ENCODE measurements at places on chromosomes 7 and 10.

- no peak for DNase-seq
Observed at GRCh38 chr10:61359452-61359851, 93.7 kb downstream of the TMEM26 start.

- DNase-seq, result no peak
Observed at GRCh38 chr10:1068380-1069361, 12.5 kb downstream of the WDR37 start.

- DNase-seq, result no peak
Observed at GRCh38 chr10:96991313-96991841, 159.3 kb downstream of the LCOR start.

GRCh38 chr10:72073708-72074573 lies 14.4 kb downstream of the SPOCK2 start:
- no peak for DNase-seq

- DNase-seq, result no peak
Observed at GRCh38 chr10:51250278-51250920, 176.1 kb downstream of the PRKG1 start.

GRCh38 chr10:75209086-75209920 lies 1.3 kb upstream of the VDAC2 start:
- no peak for DNase-seq

- no peak for DNase-seq
Observed at GRCh38 chr10:73344269-73344668, 14.4 kb downstream of the CFAP70 start.

GRCh38 chr10:22268503-22268902 lies 47.7 kb upstream of the COMMD3 start:
- no peak for DNase-seq

- DNase-seq, result no peak
Observed at GRCh38 chr7:1883031-1883761, 213.1 kb downstream of the ELFN1 start.

- DNase-seq, result no peak
Observed at GRCh38 chr10:123567984-123568739, 98.0 kb upstream of the GPR26 start.

DNA sequence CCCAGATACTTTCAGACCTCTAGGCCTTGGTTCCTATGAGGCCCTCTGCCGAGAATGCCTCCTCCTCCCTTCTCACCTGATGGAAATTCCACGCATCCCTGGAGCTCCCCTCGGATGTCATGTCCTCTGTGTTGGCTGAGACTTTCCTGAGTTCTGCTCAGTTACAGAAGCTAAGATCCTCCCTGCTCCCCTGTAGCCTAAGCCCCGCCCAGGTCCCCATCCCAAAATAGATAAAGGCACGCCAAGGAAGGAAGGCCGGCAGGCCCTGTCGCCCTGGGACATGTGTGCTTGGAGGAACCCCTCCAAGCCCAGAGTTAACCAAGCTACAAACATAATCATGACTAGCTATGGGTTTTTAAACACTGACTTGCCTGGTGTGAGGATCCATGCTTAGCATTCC lies 123.5 kb downstream of the SORBS1 start:
- DNase-seq, result peak; percentile 72

GRCh38 chr7:157337316-157338149 lies 729 bp downstream of the DNAJB6 start:
- peak; percentile 74 for DNase-seq

DNA sequence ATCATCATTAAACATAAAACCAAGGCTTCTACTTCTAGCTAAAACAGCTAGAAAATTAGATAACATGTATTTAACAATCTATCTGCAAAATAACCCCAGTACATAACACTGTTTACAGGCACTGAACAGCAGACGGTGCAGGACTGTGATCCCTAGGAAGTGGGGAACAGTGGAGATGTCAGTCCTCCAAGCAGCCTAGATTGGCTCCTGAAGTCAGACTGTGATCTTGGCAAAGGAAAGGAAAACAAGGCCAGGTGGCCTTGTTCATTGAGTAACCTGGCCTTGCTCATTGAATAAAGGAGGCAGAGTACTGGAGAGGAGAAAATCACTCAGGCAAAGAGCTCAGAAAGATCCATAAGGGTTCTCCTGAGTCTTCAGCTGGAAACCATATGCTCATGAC lies 77.7 kb upstream of the DIP2C start:
- no peak for DNase-seq

DNA sequence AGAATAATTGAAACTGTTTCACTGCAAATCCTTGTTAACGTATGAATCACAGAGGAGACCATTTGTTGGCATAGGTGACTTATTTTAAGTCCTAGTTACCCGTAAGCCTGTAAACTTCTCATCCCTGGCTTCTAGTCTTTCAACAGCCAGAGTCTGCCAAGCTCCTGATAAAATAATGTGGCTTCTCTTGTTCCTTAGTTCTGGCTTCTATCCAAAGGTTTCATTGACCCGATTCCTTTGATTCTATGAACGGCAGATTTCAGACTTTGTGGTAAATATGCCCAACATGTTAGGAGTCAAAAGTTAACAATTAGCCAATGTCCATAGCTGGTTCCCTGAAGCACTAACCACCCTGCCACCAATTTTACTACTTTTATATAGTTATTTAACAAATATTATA lies 23.3 kb downstream of the DNAH11 start:
- DNase-seq, result no peak

- no peak for DNase-seq
Observed at GRCh38 chr7:103988468-103989199, 824 bp downstream of the RELN start.

GRCh38 chr10:58322835-58323209 lies 12.0 kb upstream of the UBE2D1 start:
- no peak for DNase-seq

GRCh38 chr7:151518105-151518946 lies 1.4 kb downstream of the RHEB start:
- DNase-seq, result peak; percentile 65

GRCh38 chr7:156845379-156846101 lies 47.4 kb downstream of the LMBR1 start:
- no peak for DNase-seq

- DNase-seq, result no peak
Observed at GRCh38 chr10:22010973-22011408, 7.5 kb upstream of the DNAJC1 start.

GRCh38 chr10:112208292-112208691 lies 24.7 kb upstream of the GPAM start:
- no peak for DNase-seq

DNA sequence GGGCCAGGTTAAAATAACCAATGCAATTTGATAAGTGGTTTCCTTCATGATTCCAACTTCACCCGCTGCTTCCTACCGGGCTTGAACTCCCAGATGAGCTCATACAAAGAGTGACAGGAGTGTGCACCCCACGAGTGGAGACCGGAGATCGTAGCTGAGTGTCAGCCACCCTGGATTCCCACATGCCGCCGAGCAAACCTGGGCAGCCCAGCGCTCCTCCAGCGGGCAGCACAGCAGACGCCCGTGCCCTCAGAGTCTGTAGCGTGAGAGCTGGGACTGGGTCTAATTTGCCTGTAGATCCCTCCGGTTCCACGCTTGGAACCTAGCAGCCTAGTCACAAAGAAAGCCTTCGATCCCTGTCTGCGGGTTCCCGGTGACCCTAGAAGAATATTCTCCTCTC lies 476.1 kb upstream of the MGMT start:
- DNase-seq, result no peak

DNA sequence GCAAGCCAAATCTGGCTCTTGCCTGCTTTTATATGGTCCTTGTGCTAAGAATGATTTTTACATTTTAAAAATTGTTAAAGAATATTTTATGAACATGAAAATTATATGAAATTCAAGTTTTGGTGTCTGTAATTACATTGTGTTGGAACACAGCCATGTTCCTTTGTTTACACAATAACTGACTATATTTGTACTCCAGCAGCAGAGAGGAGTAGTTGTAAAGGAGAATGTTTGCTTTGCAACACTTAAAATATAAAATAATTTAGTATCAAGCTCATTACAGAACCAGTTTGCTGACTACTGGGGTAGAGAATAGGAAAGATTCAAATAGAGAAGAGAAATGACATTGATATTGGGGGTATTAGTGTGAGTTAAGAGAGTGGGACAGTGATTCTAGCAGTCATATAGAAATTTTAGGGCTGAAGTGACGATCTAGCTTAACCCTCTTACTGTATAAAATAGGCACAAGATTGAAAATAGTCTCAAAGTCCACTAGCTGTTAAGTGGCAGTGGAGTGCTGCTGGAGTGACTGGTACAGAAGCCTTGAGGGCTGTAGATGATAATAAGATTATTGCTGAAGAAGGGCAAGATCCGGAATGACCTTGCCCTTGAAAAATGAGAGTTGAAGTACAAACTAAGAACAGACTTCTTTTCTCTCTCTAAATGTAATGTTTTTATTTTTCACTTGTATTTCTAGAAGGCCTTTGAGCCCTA lies 28.2 kb downstream of the SGPL1 start:
- DNase-seq, result no peak

- DNase-seq, result no peak
Observed at GRCh38 chr7:117219485-117219884, 103.4 kb downstream of the WNT2 start.

GRCh38 chr10:1107679-1108078 lies 51.5 kb downstream of the WDR37 start:
- no peak for DNase-seq

- no peak for DNase-seq
Observed at GRCh38 chr7:66933469-66933868, 12.4 kb downstream of the TMEM248 start.

DNA sequence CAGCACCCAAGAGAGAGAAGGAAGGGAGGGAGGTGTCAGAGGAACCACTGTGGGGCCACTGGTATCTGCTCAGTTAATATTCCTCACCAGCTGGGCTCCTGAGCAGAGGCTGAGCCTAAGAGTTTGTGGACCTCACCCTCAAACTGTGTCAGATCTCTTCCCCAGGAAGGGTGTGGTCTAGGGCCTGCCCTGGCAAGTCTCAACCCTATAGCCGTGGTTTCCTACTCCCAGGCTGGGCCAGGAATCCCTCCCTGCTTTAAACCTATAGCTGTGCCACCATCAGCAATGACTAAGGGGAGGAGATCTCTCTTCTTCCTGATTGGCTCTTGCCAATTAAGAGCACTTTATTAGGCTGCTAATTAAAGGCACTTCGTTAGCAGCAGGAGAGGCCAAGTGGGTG lies 29.9 kb downstream of the POLL start:
- DNase-seq, result no peak

GRCh38 chr10:78472551-78472890 lies 438.9 kb downstream of the RPS24 start:
- DNase-seq, result no peak

GRCh38 chr7:43118313-43118712 lies 5.9 kb downstream of the HECW1 start:
- DNase-seq, result no peak

- DNase-seq, result peak; percentile 58
Observed at GRCh38 chr10:104322416-104322782, 15.9 kb downstream of the ITPRIP start.

GRCh38 chr10:34217524-34217923 lies 597.6 kb downstream of the PARD3 start:
- no peak for DNase-seq

DNA sequence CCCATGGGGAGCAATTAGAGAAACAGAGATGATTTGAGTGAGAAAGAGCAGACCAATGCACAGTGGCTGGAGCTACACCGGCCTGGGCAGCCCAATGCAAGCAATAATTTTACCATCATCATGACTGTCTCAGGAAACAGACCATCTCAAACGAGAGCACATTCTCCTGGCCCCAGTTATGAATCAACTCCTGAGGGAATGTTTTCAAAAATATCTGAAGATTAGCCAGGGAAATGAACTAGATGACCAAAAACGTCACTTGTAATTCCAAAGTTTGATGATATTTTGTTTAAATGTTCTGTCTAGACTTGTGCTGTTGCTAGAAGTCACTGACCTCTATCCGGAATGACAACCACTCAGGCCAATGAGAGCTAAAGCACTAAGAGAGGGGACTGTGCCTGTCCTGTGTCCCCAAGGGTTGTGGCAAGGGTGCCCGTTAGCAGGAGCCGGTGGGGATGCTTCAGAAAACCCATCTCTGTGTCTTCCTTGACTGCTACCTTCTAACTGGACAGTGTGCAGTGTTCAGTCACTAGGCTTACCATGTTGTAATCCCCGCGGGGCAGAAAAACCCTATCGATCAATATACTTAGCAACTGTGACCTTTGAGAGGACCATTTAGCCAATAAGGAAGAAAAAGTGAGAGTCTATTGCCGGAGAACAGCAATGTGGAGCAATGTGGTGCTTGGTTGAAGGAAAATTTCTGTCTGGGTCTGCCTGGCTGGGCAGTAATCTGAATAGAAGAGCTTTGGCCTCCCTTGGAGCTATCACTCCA lies 202.4 kb downstream of the ADAM12 start:
- no peak for DNase-seq
